Stimulated activated CD8-positive, alpha-beta memory T cell treated with anti-CD3 and anti-CD28 coated beads, Interleukin-15, amount 100 ng/mL, for 48 hours (primary cell): ENCODE measurements at places on chromosomes 7 and 10.

- no peak for DNase-seq
Measured at GRCh38 chr7:95537468-95537867, 51.7 kb downstream of the ASB4 start.

DNA sequence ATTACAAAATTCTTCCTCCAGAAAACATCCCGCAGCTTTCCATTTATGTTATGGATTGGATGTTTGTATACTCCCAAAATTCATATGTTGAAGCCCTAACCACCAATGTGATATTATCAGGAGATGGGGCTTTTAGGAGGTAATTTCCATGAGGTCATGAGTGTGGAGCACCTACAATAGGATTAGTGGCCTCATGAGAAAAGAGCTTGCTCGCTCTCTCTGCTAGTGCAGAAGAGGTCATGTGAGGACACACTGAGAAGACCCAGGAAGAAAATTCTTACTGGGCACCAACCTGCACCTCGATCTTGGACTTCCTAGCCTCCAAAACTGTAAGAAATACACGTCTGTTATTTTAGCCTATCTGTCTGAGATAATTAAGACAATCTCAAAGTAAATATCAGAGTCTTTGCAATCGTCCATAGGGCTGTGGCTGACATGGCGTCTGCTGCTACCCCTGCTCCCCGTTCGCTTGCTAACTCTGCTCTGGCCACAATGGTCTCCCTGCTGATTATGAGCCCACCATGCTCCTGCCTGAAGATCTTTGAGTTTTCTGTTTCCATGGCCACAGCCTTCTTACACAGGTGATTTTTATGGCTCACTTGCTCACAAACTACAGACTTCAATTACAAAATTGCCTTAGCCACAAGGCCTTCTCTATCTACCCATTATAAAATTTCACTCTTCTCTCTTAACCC, 333.3 kb downstream of the CACNA2D1 start:
- DNase-seq: no peak

DNA sequence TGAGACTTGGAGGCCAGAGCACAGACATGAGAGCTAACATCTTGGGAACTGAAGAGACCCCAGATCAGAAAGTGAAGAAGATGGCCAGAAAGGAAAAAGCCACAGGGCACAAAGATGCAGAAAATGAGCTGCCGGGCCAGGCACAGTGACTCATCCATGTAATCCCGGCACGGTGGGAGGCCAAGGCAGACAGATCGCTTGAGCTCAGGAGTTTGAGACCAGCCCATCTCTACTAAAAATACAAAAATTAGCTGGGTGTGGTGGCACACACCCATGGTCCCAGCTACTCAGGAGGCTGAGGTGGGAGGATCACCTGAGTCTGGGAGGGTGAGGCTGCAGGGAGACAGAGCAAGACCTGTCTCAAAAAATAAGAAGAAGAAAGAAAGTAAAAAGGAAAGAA, 81.4 kb upstream of the MGMT start:
- DNase-seq: no peak

GRCh38 chr10:99983280-99983988, 26.3 kb downstream of the DNMBP start:
- DNase-seq: no peak

- no peak for DNase-seq
Measured at GRCh38 chr10:101071267-101071884, 9.6 kb downstream of the KAZALD1 start.

- DNase-seq: no peak
Measured at GRCh38 chr7:112346381-112347060, 103.7 kb upstream of the IFRD1 start.

DNA sequence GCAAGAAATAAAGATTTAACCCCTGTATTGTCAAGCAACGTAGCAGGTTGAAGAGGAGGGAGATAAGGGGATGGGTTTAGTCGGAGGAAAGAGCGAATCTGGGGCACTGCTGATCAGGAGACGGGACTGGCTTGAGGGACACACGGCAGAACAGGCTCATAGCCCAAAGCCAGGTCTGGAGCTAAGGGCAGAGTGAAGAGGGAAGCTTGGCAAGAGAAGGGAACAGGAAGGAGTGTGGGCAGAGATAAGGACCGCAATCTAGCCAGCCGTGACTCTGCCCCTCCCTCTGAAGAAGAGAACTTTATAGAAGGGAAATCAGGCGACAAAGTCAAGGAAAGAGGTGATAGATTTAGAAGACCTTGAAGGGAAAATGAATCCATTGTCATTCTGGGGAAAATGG, 67.6 kb downstream of the CAV1 start:
- no peak for DNase-seq

GRCh38 chr7:11748884-11749283, 83.1 kb downstream of the THSD7A start:
- no peak for DNase-seq

DNA sequence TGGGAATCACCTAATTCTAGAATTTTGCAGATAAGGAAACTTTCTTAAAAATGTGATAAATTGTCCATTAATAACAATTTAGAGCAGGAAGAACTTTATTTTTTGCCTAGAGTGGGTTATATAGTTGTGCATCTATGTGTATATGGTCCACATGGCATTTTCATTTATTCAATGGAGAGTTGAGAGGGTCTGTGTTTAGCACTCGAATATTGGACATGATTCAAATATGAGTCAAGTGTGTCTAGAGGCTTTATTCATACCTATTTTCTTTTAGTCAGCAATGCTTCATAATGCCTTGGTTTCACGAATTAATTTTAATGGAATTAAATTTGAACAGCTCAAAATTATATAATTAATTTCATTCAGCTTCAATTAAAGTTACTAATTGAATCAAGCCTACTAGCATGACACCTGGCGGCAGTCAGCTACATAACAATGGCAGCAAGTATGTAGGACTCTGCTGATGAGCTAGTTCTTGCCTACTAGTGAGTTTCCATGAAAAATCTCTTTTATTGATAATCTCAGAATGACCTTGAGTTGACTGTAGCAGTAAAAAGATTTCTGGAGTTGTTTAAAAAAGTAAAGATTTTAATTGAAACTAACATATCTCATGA, 17.7 kb downstream of the MDFIC start:
- DNase-seq: no peak

DNA sequence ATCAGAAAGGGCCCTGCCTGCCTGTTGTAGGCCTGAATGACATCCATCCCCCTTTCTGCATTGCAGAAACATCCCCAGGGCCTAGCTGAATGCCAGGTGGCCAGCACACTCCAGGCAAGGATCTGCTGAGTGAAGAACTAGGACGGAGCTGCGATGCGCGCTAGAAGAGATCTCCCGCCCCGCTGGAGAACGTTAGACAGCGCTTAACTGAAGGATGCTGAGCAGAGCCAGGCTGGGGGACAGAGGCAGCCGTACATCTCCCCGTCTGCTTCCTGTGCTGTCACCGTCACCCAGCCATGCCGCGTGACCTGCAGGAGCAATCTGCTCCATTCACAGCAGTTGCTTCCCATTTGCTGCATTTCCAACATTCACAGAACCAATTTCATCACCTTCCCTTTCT, 73.3 kb downstream of the FAM53B start:
- DNase-seq: no peak

- no peak for DNase-seq
Measured at GRCh38 chr10:78889536-78890063, 179.2 kb upstream of the ZMIZ1 start.

GRCh38 chr7:114623146-114623545, 208.5 kb downstream of the FOXP2 start:
- no peak for DNase-seq

DNA sequence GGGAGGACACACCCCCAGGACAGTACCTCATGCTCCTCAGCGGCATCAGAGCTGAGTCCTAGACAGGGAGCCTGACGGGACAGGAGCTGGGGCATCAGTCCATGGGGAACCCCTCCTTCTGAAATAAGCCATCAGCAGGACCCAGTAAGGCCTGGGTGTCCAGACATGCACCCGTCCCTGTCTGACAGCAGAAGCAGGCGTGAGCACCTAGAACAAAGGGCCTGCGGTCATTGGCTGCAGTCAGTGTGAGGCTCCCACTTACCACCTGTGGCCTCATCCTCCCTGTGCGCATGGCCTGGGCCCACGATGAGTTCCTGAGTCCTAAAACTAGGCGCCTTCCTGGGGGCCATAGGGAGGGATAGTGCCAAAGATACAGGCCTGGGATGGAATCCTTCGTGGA, 484.7 kb downstream of the PTPRN2 start:
- no peak for DNase-seq

DNA sequence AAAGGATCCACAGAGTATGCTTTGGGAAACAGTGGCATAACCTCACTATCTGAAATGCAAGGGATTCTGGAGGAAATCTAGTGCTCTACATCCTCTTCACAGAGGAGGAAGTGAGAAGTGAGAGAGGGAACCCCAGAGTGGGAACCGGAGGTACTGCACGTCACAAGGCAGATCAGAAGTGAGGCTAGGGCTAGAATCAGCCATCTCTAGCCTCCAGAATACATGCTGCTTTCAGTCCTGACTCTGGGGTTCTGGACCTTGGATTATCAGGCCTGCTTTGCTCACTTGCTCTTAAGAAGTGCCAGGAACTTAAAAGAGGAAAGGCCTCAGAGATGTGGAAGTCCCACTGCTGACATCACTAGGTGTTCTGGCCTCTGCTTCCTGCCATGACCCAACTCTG, 25.7 kb downstream of the ZNF503 start:
- no peak for DNase-seq
